Stimulated activated CD4-positive, alpha-beta T cell treated with anti-CD3 and anti-CD28 coated beads, Interleukin-15, amount 100 ng/mL, for 48 hours (primary cell): ENCODE measurements at places on chromosomes 2 and 18.

DNA sequence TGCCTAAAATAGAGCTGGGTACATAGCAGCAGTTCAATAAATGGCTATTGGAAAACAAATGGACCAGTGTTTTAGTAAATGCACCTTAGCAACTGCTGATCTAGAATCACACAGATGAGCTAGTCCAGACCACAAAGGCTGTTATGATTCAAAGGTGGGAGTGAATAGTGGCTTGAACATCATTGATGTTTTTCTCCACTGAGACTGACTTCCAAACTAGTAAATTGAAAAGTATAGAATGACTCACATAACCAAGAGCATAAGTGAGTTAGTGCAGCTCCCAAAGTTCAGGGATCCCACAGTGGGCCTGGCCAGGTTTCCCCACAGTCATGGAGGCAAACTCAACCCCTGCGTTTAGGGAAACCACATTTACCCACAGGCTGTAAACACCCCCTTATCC is 106.7 kb upstream of the YPEL5 start:
- DNase-seq, result no peak

- no peak for DNase-seq
These were observed 131.5 kb downstream of the SOCS6 start for GRCh38 chr18:70420146-70420898.

- DNase-seq, result no peak
These were observed 95.7 kb downstream of the ARMC9 start for GRCh38 chr2:231294116-231294515.

- no peak for DNase-seq
These were observed 442.1 kb upstream of the DCC start for GRCh38 chr18:51897884-51898283.

DNA sequence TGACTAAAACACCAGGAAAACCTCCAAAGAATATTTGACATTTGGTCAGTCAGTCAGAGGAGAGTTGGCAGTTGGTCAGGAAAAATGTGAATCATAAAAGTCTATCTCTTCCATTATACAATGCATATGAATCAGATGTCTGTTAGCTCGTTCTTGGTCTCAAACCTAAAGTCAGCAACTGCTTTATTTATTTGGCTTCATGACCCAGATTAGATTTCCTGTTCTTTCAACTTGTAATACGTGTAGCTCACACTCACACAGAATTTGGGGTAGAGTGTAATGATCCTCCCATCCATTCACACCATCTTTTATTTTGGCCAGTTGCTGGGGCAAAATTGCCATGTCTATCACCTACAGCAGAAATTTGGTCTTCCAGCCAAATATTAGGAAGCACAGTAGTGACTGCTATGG is 81.9 kb upstream of the COL5A2 start:
- DNase-seq, result no peak

DNA sequence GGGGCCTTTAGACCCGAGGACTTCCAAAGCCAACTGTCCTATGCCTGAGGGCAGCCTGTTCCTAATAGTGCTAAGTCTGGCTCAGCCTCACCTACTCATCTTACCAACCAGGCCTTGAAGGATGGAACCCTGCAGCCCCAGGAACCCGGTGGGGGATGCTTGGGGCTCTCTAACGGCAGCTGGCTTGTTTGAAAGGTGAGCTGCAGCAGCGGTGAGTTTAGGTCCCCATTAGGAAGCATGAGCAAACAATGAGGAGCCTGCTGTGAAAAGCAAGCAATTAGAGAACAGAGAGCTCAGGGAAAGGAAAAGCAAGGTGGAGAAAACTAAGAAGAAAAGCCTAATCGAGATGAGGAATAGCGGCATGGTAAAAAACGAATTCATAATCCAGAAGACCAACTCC is 39.9 kb downstream of the SP110 start:
- DNase-seq, result no peak

GRCh38 chr18:72375618-72376017 is 168.5 kb downstream of the CBLN2 start:
- DNase-seq, result no peak

- DNase-seq, result no peak
These were observed 36.1 kb downstream of the MARCO start for GRCh38 chr2:118978064-118978463.

DNA sequence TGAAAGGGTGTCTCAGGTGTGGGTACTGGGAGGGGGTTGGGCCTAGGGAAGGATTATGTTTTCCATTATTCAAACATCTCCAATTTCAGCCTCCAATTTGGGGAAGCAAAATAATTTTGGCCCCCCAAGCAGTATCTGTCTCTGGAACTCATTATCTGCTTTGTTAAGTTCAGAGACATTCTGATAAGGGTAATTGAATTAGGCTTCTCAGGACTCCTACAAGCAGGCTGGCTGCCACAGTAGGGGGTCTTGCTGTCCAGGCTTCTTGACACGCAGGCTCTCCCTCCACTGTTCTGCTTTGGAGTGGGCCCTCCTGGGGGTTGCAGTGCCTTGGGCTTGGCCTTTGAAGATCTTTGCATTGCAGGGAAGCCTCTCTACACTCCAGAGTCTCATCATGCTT is 108.1 kb upstream of the SIX2 start:
- DNase-seq, result no peak

- no peak for DNase-seq
These were observed 48.2 kb upstream of the SH3RF3 start for GRCh38 chr2:109080757-109081156.

DNA sequence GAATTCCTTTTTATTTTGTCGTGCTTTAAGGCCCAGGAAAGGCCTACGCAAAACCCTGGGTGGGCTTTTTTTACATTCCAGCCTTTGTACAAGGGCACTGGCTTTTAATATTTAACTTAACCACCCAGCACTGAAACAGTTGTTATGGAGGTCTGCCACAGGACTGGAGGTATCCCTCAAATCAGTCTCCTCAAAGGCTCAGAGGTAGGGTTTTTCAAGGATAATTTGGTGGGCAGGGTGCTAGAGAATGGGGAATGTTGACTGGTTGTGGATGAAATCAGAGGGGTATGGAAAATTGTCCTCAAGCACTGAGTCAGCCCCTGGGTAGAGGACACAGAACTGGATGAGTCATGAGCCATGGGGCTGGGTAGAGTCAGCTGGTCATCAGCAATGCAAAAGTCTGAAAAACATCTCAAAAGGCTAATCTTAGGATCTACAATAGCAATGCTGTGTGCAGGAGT is 443.1 kb downstream of the THSD7B start:
- DNase-seq, result no peak

- DNase-seq, result no peak
These were observed 52.8 kb downstream of the GAD1 start for GRCh38 chr2:170869461-170869860.

DNA sequence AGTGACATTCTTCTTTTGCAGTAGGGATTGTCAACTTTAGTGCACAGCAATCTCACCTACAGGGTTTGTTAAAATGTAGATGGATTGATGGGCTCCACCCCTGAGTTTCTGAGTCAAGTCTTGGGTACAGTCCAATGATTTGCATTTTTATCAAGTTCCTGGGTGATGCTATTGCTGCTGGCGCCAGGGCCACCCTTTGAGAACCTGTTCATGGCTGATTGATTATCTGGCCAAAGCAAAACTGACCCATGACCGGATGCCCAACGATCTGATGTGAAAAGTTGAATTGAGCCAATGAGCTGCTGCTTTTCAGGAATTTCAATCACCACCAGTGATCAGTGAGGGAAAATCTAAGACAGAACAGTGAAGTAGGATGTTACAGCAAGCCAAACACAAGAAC is 675.3 kb downstream of the TMEM182 start:
- no peak for DNase-seq

DNA sequence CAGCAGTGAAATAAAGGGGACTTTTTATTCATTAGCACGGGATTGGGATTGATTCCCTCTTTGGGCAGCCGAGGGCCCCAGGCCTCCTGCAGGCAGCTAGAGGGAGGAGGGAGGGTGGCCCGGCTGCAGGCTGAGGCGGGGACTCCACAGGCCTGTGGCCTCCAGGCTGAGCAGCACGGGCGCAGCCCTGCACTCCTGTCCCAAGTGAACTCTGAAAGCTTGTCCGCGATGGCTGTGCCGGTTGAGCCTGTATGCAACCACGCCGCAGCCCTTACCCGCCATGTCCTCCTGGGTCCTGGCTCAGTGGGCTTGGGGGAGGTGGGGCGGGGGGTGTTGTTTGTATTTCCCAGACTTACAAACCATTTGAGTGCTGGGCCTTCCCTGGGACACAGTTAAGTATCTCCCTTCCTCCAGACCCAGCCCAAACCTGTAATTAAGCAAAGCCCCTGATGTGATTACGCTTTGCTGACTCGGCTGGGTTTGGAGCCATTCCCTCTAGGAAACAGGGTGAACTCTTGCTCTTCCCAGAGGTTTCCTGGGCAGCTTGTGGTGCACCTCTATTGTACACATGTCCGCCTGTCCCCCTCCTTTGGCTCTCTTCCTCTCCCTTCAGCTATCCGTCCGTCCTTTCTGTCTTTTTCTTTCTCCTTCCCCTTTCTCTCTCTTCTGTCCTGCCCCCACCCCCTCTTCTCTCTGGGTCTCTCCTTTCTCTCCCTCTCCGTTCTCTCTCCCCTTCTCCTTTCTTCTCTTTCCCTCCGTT is 5.3 kb downstream of the GLI2 start:
- no peak for DNase-seq

- no peak for DNase-seq
These were observed 36.3 kb upstream of the CHRNA1 start for GRCh38 chr2:174800436-174801205.

DNA sequence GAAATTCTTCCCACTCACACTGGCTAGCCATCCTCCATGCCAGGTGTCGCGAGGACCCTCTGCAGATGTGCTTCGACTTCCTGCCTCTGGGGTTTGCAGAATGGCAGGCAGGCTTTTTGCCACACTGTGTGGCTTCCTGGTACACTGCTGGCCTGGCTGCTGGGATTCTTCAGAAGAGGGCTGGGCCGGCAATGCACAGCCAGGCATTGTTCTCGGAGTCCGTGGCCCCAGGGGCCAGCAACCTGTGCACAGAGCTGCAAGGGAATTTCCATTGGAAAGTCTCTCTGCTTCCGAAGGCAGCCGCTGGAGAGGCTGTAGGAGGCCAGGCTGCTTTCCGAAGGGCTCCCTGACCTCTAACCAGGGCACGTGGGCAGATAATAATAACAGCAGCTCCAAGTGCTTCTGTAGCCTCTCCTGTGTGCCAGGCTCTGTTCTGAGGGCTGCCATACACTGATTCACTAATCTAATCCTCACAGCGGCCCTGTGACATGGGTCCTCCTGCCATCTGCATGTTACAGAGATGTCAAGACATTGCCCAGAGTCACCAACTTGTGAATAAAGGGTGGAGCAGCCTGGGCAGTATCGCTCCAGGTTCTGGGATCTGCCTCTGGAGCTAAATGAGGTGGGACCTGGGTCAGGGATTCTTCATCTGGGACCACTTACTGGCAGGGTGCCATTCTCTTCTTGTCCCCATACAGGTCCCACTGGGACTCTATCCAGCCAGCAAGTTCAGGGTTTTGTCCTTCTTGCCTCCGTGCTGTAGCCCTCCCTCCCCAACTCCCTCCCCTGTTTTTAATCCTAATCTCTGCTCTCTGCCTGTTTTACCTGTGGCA is 5.0 kb downstream of the LDLRAD4 start:
- DNase-seq, result no peak
